T-cell (primary cell): ENCODE measurements at places on chromosomes 6 and 20. TPM values are rescaled to one million over a fixed set of nuclear protein-coding genes. Genes with fewer than 3 reads are reported as not detected.

DNA sequence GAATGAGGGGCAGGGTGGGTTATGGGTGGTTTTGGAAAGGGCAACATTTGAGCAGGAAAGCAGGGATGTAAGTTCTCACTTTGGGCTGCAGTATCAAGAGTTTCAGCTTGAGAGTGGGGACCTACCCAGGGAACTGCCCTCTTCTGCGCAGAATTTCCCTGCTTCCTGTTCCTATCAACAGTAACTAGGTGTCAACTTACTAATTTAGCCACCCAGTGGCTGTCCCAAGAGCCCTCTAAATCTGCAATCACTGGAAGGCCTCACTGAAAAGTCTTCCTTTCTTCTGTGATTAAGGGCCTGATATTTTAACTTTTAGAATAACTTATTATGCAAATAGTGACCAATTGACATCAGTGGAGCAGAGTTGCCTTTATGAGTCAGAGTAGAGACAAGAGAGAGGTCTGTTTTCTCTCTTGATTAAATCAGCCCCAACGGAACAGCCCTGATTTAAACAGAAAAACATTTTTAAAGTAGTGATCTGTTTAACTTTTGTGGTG is 118.2 kb upstream of the RIPOR2 start:
- no peak for DNase-seq

- no peak for DNase-seq
Observed at GRCh38 chr6:38542031-38542430, 97.7 kb downstream of the BTBD9 start.

The FNDC1 gene
- 0.03 TPM for total RNA-seq

The ATP9A gene
- 0.60 TPM for total RNA-seq

The SNAP91 gene
- total RNA-seq = not detected
